ENCODE measurements at places on chromosomes 16 and 17.

GRCh38 chr17:40038882-40039513 is 15.2 kb downstream of the MED24 start:
- no peak overlapping the region for H3K27ac ChIP-seq
- H3K27me3 ChIP-seq, result no peaks in the 10 kb centered on the region
- no peak overlapping the region for H3K4me3 ChIP-seq
- peaks cover 8% of the 10 kb centered on the region for H3K4me1 ChIP-seq

DNA sequence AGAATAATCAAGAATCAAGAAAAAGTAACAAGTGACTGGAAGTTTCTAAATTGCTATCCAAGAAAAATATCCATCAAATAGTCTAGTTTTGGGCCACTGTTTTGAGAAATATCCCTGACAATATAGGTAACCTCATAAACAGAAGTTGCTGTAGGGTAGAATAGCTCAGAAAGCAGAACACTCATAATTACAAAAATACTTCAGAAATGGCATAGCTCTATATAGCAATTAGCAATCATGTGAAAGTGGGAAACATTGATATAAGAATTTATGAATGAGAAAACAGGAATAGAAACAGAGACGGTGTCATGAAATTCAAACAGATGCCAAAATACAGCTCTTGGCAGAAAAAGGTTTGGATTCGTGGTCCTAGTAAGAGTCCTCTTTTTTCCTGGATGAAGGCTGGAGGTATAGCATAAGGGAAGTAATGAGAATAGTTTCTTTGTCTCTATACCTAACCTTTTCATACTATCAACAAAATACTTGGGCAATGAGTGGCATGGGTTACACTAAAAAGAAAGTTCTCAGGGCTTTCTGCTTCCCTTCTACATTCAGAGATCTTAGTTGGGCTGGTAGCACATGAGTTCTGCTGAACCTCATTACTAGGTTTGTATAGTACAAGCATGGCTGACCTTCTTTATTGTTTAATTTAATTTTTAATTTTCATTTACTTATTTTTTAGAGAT is 33.5 kb downstream of the SPAG9 start:
- H3K4me1 ChIP-seq, result peaks cover 11% of the 10 kb centered on the region
- no peak for DNase-seq
- no peaks in the 10 kb centered on the region for H3K27me3 ChIP-seq
- no peak overlapping the region for H3K4me3 ChIP-seq

DNA sequence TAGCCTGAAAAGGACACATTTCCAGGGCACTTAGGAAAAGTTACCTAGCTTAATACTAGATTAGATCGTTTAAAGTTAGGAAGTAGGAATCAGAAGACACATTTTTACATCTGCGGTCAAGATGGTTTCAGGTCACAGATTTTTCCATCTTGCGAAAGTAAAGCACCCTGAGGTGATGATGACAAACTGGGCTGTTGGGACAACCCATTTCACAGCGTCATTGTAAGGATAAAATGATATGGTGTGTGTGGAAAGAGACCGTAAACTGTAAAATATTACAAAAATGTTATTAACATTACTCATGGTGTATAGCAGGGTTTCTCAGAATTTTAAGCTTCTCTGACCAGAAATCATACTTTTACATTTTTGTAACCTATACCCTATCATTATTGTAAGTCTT is 10.1 kb upstream of the MAP2K6 start:
- H3K36me3 ChIP-seq, result no peaks in the 10 kb centered on the region
- H3K4me1 ChIP-seq, result no peaks in the 10 kb centered on the region
- H3K27ac ChIP-seq, result no peak overlapping the region
- no peak overlapping the region for H3K4me3 ChIP-seq
- no peak for DNase-seq

DNA sequence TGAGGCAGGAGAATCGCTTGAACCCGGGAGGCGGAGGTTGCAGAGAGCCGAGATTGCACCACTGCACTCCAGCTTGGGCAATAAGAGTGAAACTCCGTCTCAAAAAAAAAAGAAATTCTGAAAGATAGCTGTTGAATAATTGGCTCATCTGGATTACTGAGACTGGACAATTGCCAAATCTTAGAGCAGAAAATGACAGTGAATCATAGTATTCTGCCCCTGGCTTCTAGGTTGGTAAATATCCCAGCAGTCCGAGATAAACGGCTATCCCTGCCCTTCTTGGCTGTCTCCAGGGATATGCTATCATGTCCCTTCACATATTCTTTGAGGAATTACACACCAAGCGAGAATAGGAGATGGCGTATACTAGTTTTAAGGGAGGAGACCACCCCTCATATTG is 35.5 kb upstream of the METTL16 start:
- no peaks in the 10 kb centered on the region for H3K4me1 ChIP-seq
- H3K36me3 ChIP-seq, result no peaks in the 10 kb centered on the region
- no peaks in the 10 kb centered on the region for H3K27me3 ChIP-seq
- H3K27ac ChIP-seq, result no peak overlapping the region

DNA sequence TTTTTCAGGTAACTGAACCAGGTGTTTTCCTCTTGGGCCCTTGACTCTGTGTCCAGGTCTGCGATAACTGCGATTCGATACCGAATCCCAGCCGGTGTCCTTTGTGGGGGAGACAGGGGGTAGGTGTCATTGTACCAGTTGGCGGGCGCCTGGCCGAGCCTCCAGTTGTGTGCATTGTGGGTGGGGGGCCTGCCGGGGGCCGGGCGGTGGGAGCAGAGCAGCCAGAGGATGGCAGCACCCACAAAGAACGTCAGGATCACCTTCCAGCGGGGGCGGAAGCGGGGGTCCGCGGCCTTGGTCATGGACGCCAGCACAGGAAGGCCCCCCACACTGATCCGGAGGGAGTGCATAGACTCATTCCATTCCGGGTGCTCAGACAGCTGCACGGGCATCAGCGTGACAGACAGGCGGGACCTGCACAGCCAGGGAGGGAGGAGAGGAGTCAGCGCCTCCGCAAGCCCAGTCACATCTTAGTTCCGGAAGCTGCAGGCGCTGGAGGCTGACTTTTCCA is 12.3 kb downstream of the CANT1 start:
- DNase-seq, result no peak

- H3K4me3 ChIP-seq, result peak within 1 kb of the TSS; percentile 52
- no peaks in the 10 kb centered on the region for H3K36me3 ChIP-seq
- peaks cover 37% of the 10 kb centered on the region for H3K4me1 ChIP-seq
Measured at GRCh38 chr16:57628008-57628781, at the start of gene ADGRG1. Gene ADGRG1, plus strand, starts transcription at chr16:57628630. Its CDS starts 21,658 bp downstream, at chr16:57650288.

GRCh38 chr17:76726776-76727718 is at the start of gene METTL23:
Gene METTL23, plus strand, starts transcription at chr17:76726839. Its CDS starts 2,872 bp downstream, at chr17:76729711.
- H3K4me1 ChIP-seq, result peaks cover 4% of the 10 kb centered on the region
- H3K27me3 ChIP-seq, result no peaks in the 10 kb centered on the region
- peaks cover 13% of the 10 kb centered on the region for H3K36me3 ChIP-seq
- peak within 1 kb of the TSS; percentile 79 for H3K4me3 ChIP-seq

DNA sequence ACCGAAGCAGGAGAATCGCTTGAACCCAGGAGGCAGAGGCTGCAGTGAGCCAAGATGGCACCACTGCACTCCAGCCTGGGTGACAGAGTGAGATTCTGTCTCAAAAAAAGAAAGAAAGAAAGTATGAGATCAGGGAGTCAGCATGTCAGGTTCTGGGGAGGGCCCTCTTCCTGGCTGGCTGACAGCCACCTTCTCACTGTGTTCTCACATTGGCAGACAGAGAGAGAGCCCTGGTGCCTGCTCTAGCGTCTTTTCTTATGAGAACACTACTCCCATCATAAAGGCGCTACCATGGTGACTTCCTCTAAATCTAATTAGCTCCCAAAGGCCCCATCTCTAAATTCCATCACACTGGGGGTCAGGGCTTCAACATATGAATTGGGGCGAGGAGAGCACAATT is 27.6 kb upstream of the RBBP6 start:
- no peak for DNase-seq
- no peaks in the 10 kb centered on the region for H3K36me3 ChIP-seq
- H3K27me3 ChIP-seq, result peaks cover 2% of the 10 kb centered on the region
- H3K4me3 ChIP-seq, result no peak overlapping the region

GRCh38 chr16:46918905-46919792 is 35.0 kb downstream of the GPT2 start:
- no peaks in the 10 kb centered on the region for H3K27me3 ChIP-seq
- H3K36me3 ChIP-seq, result no peaks in the 10 kb centered on the region
- H3K4me1 ChIP-seq, result no peaks in the 10 kb centered on the region
- DNase-seq, result no peak

- H3K27me3 ChIP-seq, result peaks cover 19% of the 10 kb centered on the region
- H3K4me3 ChIP-seq, result no peak overlapping the region
- no peak overlapping the region for H3K27ac ChIP-seq
- no peaks in the 10 kb centered on the region for H3K4me1 ChIP-seq
- no peak for DNase-seq
Measured at GRCh38 chr17:73901661-73902415, 257.6 kb upstream of the SDK2 start.

- DNase-seq, result no peak
- H3K4me3 ChIP-seq, result no peak overlapping the region
- no peak overlapping the region for H3K27ac ChIP-seq
- no peaks in the 10 kb centered on the region for H3K36me3 ChIP-seq
Measured at GRCh38 chr17:58281511-58282011, 826 bp upstream of the MPO start.

- no peak for DNase-seq
- no peaks in the 10 kb centered on the region for H3K27me3 ChIP-seq
- H3K36me3 ChIP-seq, result no peaks in the 10 kb centered on the region
- H3K4me1 ChIP-seq, result no peaks in the 10 kb centered on the region
- no peak overlapping the region for H3K4me3 ChIP-seq
- no peak overlapping the region for H3K27ac ChIP-seq
Measured at GRCh38 chr16:46932802-46933201, 40.7 kb downstream of the DNAJA2 start.

DNA sequence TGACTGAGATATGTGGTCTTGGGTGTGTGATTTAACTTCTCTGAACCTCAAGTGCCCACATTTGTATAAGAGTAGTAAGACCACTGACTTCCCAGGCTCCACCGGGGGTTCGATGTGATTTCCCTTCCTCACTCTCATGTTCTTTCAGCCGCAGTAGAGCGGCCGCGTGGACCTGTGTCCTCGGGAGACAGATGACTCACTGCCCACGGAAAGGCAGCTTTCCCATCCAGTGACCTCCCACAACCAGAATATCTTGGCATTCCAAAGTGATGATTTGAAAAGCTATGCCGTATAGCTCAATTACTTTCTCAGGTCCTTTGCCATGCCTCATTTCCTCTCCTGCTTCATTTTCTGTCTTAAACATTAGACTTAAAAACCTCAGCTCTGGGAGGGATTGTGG is 73.6 kb downstream of the IL21R start:
- peaks cover 25% of the 10 kb centered on the region for H3K36me3 ChIP-seq
- no peaks in the 10 kb centered on the region for H3K4me1 ChIP-seq
- no peaks in the 10 kb centered on the region for H3K27me3 ChIP-seq
- no peak for DNase-seq
- H3K4me3 ChIP-seq, result no peak overlapping the region

DNA sequence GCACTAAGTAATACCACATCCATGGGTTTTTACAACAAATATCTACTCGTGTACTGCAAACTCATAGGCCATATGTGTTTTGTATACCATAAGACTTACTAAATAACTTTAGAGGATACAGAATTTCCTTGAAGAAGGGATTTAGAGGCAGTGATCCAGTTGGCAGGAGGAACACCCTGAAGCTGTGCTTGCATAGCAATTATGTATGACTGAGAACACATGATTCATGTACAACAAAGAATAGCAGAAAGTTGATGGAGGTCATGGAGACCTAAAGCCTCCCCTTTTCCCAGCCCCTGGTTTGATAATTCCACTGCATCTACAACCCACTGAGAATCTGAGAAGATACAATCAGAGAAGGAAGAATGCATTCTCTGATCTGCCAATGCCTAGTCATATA is 83.8 kb upstream of the PMFBP1 start:
- H3K36me3 ChIP-seq, result no peaks in the 10 kb centered on the region
- H3K4me1 ChIP-seq, result no peaks in the 10 kb centered on the region
- no peak for DNase-seq
- H3K27ac ChIP-seq, result no peak overlapping the region

- no peak for DNase-seq
- no peaks in the 10 kb centered on the region for H3K4me1 ChIP-seq
- no peak overlapping the region for H3K4me3 ChIP-seq
- no peak overlapping the region for H3K27ac ChIP-seq
- H3K36me3 ChIP-seq, result no peaks in the 10 kb centered on the region
Measured at GRCh38 chr16:77928096-77928495, 94.3 kb upstream of the CLEC3A start.

Measured in Panc1 (cell line).